ENCODE measurements at places on chromosomes 1 and 21.

GRCh38 chr1:153025797-153026196, 5.2 kb upstream of the SPRR1B start:
- DNase-seq = no peak

- no peak for DNase-seq
Observed at GRCh38 chr1:63773815-63774616, at the start of gene ROR1. TSS of gene ROR1 (plus strand) at chr1:63774017.

- DNase-seq = peak; percentile 52
Observed at GRCh38 chr1:209248649-209249279, 334.8 kb upstream of the CAMK1G start.

DNA sequence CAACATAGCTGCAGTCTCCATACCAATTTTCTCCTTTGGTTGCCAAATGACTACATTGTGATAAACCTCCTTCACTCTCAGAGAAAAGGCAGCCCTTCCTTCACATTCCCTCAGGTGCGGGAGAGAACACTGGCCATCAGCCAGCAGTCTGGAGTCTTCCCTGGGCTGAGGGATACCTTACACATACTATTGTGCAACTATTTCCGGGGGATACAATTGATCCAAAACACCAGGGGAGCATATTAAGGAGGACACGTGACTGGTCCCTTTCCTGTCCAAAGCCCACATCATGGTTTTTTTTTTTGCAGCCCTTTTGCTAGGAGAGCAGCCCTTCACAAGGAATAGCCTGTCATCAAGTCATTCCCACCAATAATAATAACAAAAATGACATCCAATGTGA, 172.1 kb upstream of the ZRANB2 start:
- no peak for DNase-seq

DNA sequence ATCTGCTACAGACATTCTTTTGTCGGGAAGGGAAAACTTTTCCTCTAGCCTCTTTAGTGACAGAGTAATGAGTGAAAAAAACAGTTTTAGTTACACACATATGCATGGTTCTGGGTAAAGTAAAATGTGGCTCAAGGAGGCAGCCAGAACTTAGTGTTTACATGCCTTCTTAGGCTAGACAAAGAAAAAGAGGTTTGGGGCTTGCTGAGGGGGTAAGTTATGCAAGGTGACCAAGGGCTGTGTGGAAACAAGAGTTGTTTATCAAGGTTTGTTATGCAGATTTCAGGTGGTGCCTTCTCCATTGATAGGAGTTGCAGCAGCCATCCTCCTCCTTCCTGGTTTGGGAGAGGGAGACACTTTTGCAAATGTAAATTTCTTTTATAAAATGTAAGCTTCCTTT, 66.5 kb upstream of the RAB3GAP2 start:
- no peak for DNase-seq

- DNase-seq = no peak
Observed at GRCh38 chr1:23224739-23225648, 7.7 kb upstream of the HTR1D start.

DNA sequence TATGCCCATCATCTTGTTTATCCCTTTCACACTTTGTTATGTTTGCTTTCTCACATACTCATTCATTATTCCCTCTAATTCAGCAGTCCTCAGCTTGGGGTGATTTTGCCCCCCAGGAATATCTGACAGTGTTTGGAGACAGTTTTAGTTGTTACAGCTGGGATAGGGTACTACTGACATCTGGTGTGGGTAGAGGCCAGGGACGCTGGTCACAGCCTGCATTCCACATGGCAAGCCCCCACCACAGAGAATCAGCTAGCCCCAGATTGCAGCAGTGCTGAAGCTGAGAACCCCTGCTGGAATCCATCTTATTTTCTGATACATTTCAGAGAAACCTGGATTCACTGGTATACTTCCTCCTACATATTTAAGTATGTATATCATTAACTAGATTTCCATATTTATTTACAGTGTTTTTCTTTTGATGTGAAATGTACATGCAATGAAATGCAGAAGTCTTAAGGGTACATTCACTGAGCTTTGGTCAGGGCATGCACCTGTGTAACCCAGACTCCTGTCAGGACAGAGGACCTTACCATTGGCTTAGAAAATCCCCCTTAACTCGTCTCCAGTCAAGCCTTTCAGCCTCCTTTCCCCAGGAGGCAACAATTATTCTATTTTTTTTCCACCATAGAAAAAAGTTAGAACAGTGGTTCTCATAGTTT, 68.3 kb downstream of the KIF26B start:
- no peak for DNase-seq

DNA sequence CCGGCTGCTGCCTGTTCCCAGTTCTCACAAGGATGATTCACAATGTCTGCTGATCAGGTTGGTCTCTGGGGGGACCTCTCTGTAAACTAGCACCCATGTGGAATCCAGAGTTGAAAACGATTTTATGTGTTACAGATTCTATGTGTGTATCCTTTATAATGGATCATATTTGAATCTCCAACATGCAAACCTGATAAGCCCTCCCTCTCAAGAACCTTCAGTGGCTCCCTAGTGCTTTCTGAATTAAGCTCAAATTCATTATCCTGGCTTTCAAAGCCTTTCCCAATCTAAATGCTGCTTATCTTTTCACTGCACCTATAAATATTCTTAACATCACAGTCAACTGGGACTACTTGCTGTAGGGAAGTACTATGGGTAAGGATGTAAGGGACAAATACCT, 166.8 kb upstream of the USP24 start:
- DNase-seq = no peak

DNA sequence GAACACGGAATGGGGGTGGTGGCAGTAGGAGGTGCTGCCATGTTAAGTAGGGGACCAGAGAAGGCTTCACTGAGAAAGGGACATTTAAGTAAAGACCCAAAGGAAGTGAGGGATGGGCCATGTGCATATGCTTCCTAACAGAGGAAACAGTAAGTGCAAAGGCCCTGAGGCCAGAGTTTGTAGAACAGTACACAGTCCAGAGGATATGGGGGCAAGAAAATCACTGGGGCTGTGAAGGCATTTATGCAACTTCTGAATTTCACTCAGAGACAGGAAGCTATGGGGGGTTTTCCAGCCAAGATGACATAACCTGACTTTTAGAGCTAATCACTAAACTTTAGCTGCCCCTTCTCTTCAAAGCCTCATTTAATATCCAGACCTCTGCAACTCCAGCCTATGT, 202.5 kb upstream of the EDN2 start:
- no peak for DNase-seq

DNA sequence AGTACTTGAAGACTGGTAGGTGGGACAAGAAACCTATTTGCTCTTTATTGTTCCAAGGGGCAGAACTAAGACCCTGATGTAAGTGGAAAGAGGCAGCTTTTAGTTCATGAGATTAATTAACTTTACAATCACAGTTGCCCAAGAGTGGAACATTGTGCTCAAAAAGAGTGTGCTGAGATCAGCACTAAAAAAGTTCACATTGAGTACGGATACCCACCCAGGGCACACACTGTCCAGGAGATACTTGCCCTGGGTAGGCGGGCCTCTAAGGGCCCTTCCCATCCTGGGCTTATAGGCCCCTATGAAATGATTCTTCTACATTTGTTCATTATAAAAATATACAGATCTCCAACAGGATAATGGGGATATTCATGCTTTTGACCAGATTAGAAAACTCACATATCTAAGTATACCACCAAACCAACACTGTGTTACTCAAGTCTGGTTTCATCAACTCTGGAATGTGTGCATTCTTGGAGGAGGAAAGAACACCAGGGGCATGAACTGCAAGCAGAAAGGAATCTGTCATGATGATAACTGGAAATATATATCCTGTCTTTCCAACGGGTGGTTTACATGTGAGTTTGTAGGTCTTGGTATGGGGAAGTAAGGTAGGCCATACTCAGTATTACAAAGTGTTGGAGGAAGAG, 626.2 kb downstream of the SMYD3 start:
- DNase-seq = no peak

DNA sequence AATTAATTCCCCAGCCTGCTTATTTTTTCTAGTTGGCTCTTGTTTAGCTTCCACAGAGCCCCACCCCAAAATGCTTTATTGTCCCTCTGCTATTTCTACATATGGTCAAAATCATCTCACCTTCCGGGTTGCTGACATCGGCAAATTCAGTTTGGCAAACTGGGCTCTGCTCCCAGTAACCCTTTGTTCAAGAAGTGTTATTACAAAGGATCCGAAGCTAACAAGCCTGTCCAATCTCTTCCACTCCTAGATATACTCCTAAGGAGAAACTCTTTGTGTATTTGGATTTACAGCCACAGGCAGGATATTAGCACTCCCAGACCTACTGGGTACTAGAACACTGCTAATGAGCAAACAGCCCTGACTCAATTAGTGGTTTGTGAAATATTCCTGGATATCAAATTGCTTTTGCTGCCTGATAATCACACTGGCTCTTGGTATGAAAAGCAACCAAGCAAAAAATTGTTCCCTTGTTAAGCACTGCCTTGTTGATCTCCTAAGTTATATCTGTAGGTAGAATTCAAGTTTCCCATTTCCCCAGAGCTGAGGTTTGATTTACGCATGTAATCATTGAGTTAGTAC, 4.0 kb downstream of the JUN start:
- DNase-seq = no peak

DNA sequence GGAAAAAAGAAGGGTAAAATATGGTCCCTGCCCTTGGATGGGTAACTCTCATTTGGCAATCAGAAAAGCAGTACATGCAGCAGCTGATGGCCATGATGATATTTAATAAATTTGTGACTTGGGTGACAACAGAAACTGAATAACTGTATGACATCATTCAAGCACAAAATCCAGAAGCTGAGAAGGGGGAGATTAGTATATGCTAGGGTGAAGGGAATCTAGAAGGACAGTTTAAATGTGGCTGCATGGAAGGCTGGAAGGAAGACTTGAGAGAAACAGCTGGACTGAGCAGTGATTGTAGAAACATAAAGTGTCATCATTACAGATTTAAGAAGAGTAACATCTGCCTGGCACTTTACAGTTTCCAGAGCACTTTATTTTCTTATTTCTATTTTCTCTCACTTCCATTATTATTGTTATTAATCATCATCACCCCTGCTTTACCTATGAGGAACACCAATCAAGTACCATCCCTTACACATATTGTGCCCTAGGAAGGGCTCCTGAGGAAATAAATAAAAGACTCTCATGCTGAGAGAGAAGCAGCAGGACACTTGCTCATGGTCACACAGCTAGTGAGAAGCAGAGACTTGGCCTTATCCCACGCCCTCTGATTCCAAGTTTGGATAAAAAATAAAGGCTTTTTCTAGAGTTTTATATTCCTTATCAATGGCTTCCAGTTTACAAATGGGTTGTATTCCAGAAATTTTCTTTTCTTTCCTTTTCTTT, 207.2 kb downstream of the PBX1 start:
- DNase-seq = no peak

GRCh38 chr1:208923946-208924720, 659.4 kb upstream of the CAMK1G start:
- no peak for DNase-seq

DNA sequence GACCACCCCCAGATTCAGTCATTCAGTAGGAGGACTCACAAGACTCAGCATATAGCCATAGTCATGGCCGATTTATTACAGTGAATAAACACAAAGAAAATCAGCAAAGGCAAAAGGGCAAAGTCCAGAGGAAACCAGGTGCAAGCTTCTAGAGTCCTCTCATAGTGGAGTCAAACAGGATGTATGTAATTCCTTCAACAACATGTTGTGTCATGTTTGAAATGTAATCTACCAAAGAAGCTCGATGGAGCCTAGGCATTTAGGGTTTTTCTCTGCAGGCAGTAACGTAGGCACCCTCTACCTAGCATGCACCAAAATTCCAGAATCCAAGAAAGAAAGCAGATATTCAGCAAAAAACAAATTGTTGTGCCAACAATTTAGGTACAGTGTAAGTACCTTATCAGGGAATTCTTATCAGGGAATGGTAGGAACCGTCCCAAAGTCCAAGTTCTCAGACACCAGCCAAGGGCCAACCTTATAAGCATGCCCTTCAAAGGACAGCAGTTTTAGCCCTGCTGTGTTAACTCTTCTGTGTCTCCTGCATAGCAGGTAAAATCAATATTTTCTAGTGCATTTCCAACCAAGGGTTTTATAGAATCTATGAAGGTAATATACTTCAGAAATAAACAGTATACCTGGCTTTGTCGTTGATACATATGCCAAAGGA, 16.1 kb upstream of the SLAMF6 start:
- no peak for DNase-seq

GRCh38 chr1:201750934-201751333, 78.0 kb upstream of the IPO9 start:
- no peak for DNase-seq

DNA sequence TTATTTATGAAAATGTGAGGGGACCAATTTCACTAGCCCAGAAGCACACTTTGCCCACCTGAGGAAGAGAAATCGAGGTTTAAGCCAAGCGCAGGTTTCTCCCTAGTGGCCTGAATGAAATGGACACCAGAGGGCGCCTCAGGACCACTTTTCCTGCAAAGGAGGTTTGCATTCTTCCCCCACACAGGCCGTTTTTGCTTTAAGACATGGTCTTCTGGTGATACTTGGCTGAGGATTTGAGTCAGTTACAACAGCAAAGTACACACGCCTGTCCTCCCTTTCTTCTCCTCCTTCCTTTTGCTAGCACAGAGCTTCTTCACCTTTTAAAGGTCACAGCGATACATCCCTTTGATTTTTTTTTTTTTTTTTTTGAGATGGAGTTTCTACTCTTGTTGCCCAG, 5.4 kb downstream of the PLA2G2E start:
- DNase-seq = peak; percentile 76

DNA sequence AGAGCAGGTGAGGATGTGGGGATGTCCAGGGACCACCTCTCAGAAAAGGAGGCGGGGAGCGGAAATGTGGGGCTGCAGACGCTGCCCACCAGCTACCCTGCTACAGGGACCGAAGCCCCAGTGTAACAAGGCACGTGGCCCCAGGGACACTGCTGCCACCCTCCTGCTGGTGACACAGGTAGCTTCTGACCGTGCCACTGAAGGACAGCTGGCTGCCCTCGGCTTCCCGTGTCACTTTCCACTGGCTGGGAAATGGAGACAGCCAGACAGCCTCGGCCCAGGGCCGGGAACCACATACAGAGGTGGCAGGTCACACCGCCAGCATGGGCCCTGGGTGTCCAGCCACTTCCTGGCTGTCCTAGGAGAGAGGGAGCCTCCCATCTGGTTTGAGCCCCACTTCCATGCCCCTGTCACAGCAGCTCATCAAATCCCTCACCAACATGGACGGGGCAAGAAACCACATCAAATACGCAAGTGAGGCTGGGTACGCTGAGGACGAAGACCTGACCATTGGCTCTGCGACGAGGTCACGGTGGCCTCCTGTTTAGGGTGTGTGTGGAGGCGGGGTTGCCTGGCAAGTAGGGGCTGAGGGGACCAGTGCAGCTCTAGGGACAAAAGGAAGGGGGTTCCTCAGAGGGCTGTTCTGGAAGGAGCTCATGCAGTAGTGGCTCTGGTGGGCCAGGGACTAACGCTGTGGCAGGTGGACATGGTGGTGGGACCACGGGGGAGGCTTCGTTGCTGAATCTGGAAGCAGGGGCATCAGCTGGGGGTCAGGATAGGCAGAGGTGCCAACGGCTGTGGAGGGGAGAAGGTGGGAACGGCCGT, 5.0 kb downstream of the PEX10 start:
- DNase-seq = no peak

Data from CD4-positive, alpha-beta T cell treated with Interleukin-2 at 100 ng/mL for 4 hours (primary cell).